ENCODE measurements at places on chromosomes 12 and 14. TPM values are rescaled to one million over a fixed set of nuclear protein-coding genes. Genes with fewer than 3 reads are reported as not detected.
A peak's percentile ranks its signal among the peaks of the same experiment; 100 is the strongest.

Gene ARHGEF40
- total RNA-seq: 33.1 TPM

- DNase-seq: no peak
These were observed 142.5 kb downstream of the GCH1 start for GRCh38 chr14:54759982-54760585.

DNA sequence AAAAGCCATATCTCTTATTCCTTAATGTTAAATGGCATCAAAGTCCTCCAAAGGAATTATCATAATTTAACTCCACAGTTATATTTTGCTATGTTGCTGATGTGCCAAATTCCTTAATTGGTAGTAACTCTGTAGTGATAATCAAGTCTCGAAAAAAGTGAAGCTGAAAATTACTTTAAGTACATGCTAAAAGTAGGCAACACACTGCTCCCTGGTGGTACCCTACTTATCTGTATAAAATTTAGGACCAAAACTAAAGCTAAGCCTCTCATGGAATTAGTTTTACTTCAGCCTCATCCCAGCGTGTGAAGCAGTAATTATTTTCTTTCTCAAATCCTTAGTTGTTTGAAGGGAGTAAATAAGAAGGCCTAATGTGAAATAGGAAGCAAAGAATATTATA is 132.8 kb downstream of the TTLL5 start:
- DNase-seq: no peak

DNA sequence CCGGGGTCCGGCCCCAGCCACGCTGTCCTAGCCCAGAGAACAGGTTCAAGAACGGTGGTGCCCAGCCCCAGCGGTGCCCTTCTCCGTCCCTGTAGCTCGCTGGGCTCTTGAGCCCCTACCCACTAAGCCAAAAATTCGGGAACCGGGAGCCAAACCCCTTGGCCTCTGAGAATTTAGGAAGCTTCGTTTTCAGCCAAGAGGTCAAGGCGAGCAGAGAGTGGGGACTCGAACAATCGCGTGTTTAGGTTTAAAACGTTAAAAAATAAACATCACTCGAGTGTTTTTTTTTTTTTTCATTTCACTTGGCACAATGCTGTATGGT is 6.2 kb downstream of the SIX1 start:
- DNase-seq: no peak

Gene MFAP5
- 64.5 TPM for total RNA-seq

- DNase-seq: no peak
These were observed 31.5 kb upstream of the ANO6 start for GRCh38 chr12:45184147-45184963.

Gene SRRM4
- total RNA-seq: not detected

DNA sequence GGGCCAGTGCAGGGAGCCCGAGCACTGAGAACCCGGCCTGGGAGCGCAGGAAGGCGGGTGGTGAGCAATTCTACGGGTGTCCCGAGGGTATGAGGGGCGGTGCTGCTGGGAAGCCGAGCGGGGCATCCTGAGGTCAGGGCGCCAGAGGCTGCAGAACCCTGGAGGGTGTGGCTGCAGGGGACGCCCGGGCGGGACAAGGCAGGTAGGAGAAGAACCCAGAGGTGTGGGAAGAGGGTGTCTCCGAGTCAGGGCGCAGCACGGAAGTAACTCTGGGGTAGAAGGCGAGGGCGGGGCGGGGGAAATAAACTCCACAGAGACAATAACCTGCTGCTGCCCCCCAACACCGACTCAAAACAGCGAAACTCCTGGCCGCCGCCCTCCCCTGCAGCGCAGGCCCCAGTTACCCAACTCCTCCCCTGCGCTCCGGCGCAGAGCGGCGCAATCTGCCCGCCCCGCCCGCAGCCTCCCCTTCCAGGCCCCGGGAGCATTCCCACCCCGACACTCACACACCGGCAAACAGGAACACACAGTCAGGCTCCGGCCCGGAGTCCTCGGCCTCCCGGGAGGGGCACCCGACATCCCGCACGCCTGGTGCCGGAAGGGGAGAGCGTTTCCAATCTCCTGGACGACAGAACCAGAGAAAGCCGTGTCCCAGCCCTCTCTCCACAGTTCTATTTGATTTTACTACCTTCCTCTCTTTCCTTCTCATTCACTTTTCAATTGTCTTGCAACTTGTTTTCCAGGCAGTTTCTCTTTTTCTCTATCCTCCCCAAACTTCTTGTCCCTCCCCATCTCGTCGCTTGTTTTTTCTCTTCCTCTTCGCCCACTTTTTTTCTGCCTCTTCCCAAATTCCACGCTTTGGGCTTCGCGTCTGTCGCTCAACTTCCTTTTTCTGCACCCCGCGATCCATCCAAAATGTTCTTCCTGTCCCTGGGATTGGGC is 2.4 kb downstream of the HRK start:
- DNase-seq: no peak

- DNase-seq: no peak
These were observed 144.6 kb downstream of the SUDS3 start for GRCh38 chr12:118521036-118521370.

GRCh38 chr12:109847142-109847735 is 14.0 kb upstream of the TRPV4 start:
- DNase-seq: no peak

DNA sequence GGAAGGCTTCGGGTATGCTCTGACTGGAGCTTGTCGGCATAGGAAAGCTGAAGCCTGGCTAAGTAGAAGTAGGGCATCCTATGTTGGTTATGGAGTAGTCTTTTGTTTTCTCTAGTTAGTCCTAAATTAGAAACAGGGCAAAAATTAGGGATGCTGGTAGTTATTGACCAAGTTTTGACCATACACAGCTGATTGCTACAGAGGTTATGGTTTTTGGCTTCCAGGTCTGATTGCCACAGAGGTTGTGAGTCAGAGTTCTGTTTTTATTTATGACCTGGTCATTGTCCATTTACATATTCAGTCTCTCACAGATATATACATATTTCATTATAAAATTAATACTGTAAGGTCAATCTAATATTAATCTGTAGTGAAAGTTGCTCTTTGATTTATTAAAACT is 219.2 kb downstream of the FSCB start:
- no peak for DNase-seq

GRCh38 chr14:77760381-77761204 is at the start of gene SNW1:
SNW1 (minus strand) TSS chr14:77761156; CDS start chr14:77761127, 29 bp downstream.
- DNase-seq: peak; percentile 48

Gene GLIPR1L1
- not detected for total RNA-seq

DNA sequence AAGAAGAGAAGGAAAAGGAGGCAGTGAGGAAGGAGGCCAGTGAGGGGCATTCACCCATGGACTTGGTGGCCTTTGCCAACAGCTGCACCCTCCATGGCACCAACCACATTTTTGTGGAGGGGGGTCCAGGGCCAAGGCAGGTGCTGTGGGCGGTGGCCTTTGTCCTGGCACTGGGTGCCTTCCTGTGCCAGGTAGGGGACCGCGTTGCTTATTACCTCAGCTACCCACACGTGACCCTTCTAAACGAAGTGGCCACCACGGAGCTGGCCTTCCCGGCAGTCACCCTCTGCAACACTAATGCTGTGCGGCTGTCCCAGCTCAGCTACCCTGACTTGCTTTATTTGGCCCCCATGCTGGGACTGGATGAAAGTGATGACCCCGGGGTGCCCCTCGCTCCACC is 11.4 kb upstream of the SMARCD1 start:
- DNase-seq: no peak

- DNase-seq: no peak
These were observed 8.6 kb upstream of the CCDC196 start for GRCh38 chr14:66477567-66477966.

Gene TAS2R42
- total RNA-seq: not detected

Gene TMEM233
- total RNA-seq: not detected

DNA sequence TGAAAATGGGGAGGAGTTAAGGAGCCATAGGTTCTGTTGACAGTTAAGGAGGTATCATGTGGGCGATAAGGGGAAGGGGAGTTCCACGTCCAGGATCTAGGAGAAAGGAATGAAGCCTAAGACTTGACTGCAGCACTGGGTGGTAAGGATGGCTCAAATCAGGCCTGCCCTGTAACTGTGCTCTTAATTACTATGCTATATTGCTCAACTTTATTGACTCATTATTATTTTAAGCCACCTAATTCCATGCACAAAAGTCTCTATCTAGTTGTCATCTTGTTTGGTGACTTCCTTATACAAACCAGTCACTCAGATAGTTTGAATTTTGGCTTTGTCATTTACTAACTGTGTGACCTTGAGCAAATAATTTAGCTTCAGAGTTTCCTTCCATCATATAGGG is 242.1 kb upstream of the ARHGAP5 start:
- no peak for DNase-seq

- DNase-seq: no peak
These were observed 26.1 kb downstream of the KIF26A start for GRCh38 chr14:104164512-104164911.

GRCh38 chr14:85580536-85581140 is 50.7 kb downstream of the FLRT2 start:
- no peak for DNase-seq

DNA sequence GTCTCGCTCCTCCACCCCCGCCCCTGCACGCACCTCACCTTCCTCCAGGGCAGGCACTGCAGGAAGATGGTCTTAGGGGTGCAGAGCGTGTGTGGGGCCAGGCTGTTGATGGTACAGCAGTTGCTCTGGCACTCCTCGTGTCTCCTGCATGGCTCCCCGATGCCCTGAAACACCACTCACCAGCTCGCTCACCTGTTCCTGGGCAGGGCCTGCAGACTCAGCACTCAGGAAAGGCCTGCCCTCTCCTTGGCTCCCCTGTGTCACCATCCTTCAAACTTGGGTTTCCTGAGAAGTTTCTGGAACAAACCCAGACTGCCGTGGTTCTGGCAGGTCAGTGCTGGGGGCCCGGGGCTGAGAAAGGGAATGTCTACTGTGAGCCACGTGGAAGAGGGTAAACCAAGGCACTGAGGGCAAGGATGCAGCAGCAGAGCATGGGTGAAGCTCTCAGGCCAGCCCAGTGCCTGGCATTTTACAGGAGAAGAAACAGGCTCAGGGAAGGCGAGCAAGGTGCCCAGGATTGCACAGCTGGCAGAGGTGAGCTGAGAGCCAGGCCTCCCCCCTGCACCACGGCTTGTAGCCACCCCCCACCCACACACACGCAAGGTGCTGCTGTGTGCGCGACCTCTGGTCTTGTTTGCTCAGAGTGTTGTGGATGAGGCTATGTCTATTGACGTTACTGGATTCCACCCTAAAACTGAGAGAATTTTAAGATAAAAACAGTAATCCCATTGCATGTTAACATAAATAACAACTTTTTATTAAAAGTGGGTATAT is 5.5 kb downstream of the LRCOL1 start:
- no peak for DNase-seq

DNA sequence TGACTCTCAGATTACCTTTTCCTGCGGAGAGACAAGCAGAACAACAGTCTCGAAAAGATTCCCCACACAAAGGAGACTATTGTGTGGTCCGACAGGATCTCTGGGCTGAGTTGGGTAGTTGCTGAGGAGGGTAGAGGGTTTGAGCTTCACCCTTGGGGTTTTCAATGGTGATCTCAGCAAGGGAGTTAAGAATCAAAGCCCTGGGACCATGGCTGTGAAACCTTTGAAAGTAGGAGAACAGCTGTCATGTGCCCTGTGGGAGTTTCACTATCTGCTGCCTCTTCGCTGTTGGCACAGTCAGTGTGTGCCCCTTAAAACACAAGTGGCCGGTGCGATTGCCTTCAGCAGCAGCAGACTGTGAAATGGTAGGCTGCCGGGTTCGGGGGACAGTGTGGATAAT is 14.2 kb upstream of the PLEK2 start:
- no peak for DNase-seq

GRCh38 chr12:48197971-48198671 is 5.0 kb downstream of the OR10AD1 start:
- peak; percentile 88 for DNase-seq

- no peak for DNase-seq
These were observed 439 bp upstream of the TNFRSF1A start for GRCh38 chr12:6342140-6342889.

DNA sequence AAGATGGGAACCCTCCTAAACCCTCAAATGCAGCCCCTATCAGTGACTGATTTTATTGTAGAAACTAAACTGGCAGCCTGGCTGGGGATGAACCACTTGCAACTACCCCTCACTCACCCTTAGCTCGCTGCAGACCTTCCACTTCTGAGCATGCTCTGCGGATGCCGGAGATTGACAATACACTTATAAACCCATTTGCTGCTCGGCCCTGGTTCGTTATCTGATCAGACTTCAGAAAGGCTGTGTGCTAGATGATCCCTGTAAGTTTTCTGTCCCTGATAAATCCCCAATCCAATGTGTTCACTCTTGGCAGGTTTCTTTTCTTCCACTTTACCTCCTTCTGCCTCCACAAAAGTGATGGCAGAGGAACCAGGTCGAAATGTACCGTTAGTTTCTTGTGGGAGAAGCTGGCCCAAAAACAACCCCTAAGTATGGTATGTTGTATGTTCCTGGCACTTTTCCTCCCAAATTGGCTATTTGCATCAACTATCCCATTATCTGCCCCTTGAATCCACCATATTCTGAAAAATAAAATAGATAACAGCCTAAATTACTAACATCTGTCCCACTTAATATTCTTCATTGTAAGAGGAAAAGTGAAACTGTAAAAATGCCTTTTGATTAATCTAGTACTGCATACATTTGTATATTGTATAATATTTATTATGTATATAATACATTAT is 18.8 kb downstream of the RPH3A start:
- DNase-seq: no peak

- DNase-seq: no peak
These were observed 32.6 kb downstream of the PPP2R5E start for GRCh38 chr14:63510538-63510937.

- no peak for DNase-seq
These were observed 18.5 kb downstream of the ANHX start for GRCh38 chr12:133217219-133217618.
